NCI-H460 (cell line): ENCODE measurements at places on chromosomes 6 and 20.

DNA sequence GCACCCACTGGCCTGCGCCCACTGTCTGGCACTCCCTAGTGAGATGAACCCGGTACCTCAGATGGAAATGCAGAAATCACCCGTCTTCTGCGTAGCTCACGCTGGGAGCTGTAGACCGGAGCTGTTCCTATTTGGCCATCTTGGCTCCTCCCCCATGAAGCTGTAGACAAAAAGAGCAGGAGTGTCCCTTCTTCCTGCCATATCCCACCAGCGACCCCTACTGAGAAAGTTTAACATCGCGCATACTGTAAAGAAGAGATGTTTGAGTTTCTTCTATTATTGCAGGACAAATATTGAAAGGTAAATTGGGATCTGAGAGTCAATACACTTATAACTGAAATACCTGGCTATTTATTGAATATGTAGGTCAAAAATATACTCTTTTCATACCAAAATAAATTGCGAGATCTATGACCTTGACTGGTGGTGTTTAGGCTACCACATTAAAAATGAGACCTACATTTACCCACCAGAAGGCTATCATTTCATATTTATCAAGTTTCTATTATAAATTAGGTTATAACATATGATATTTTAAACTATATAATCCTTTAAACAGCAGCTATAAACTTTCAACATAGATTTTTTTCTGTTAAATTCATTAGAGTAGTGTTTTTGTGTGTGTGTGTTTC lies 586.3 kb downstream of the HTR1B start:
- DNase-seq, result no peak

DNA sequence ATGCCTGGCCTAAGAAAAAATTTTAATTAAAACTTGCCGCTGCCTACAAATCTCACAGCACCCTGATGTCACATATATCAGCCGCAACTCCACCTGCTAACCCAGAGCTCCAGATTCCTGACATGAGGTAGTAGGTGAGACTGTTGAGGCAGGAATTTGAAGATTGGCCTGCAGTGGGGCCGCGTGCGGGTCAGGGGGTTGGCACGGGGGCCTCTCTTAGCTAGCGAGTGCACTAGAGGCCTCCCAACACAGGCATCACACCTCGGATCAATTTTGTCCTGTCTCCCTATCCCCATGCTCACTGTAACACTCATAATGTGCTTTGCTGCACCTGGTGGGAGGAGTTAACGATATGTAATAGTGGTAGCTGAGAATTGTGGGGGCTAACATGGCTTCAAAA lies 349.8 kb downstream of the CDC5L start:
- no peak for DNase-seq

- no peak for DNase-seq
Measured at GRCh38 chr6:111129013-111129412, 41.7 kb downstream of the SLC16A10 start.

GRCh38 chr6:144413418-144413817 lies 128.3 kb downstream of the UTRN start:
- DNase-seq, result no peak

DNA sequence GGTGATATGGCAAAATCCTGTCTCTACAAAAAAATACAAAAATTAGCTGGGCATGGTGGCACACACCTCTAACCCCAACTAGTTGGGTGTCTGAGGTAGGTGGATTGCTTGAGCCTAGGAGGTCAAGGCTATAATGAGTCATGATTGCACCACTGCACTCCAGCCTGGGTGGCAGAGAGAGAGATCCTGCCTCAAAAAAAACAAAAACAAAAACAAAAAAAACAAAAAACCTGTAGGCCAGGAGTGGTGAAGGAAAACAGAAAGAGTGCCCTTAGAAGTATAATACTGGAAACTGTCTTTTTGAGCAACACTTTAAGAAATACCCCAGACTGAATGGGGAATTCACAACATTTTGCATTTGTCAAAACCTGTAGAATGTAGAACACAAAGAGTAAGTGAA lies 85.3 kb downstream of the JARID2 start:
- DNase-seq, result no peak
